ENCODE measurements at places on chromosomes 6 and 20. TPM values are rescaled to one million over a fixed set of nuclear protein-coding genes. Genes with fewer than 3 reads are reported as not detected.

Gene FNDC1
- total RNA-seq, result not detected

Gene HUS1B
- total RNA-seq, result 2.6 TPM

- H3K36me3 ChIP-seq, result no peaks in the 10 kb centered on the region
- H3K4me3 ChIP-seq, result no peak overlapping the region
- H3K27ac ChIP-seq, result no peak overlapping the region
- no peak for DNase-seq
- H3K27me3 ChIP-seq, result no peaks in the 10 kb centered on the region
These were observed 33.8 kb upstream of the PLCB4 start for GRCh38 chr20:9035126-9035525.

- DNase-seq, result no peak
- no peaks in the 10 kb centered on the region for H3K36me3 ChIP-seq
- H3K4me1 ChIP-seq, result peaks cover 6% of the 10 kb centered on the region
These were observed 5.8 kb upstream of the GATA5 start for GRCh38 chr20:62481425-62482145.

- no peak overlapping the region for H3K27ac ChIP-seq
- no peaks in the 10 kb centered on the region for H3K27me3 ChIP-seq
- no peak for DNase-seq
These were observed 157.2 kb downstream of the CD83 start for GRCh38 chr6:14274546-14275492.

DNA sequence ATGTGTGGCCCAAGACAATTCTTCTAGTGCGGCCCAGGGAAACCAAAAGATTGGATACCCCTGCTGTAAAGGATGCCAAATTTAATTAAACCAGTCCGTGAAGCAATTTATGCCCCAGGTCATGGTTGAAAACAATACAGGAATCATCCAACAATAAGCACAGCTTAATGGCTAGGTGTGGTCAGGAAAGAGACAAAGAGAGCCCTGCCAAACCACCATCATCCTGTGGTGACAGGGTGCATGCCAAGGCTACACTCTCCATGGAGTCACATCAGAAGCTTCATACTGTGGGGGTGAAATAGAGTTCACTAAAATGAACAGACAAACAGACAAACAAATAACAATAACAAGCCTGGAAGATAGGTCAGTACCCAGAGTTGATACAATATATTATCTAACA lies 62.7 kb downstream of the DZANK1 start:
- H3K27ac ChIP-seq, result no peak overlapping the region
- no peaks in the 10 kb centered on the region for H3K4me1 ChIP-seq
- no peaks in the 10 kb centered on the region for H3K36me3 ChIP-seq
- DNase-seq, result no peak

DNA sequence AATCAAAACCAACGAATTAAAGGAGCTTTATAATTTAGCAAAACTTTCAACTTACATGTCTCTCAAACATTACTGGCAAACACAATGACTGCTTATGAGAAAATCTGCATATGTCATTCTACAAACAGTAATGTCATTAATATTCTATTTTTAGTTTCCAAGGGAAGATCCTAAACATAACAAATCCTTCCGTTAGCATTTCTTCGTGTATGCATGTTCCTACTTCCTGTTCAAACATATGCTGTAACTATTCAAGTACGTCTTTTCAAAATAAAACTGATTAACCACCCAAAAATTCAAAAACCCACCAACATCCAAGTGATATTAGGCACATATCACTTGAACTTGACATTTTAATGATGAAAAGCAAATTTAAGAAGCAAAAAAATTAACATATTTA lies 131.3 kb downstream of the HACE1 start:
- no peaks in the 10 kb centered on the region for H3K4me1 ChIP-seq
- no peak overlapping the region for H3K27ac ChIP-seq
- no peaks in the 10 kb centered on the region for H3K27me3 ChIP-seq
- H3K4me3 ChIP-seq, result no peak overlapping the region
- DNase-seq, result no peak
- no peaks in the 10 kb centered on the region for H3K36me3 ChIP-seq

DNA sequence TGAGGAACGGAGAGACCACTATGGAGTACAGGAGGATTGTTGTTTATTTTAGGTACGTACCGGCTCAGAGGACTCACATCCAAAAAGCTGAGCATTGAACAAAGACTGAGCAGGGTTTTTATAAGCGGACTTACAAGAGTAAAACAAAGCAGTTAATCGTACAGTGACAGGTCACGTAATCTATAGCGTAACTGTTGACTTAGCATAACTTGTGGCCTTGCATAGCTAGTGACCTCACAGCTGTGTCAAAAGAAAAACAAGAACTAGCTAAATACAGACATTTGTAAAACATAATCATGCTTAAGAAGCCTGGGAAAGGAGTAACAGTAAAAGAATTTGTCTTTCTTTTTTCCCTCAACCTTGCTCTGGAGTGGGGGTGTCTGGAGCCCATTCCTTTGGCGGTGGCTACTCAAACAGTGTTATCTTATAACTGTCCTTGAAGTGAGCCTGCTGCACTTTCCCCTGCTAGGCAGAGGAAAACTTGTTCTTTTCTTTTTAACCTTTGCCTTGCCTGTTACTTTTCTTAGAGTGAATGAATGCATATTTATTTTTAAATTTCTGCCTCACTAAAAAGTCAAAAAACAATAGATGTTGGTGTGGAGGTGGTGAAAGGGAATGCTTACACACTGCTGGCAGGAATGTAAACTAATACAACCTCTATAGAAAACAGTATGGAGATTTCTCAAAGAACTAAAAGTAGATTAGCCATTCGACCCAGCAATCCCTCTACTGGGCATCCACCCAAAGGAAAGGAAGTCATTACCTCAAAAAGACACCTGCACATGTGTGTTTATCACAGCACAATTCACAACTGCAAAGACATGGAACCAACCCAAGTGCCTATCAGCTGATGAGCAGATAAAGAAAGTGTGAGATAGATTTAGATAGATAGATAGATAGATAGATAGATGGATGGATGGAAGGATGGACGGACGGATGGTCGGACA lies 109.0 kb downstream of the TAF4 start:
- no peak overlapping the region for H3K4me3 ChIP-seq
- no peaks in the 10 kb centered on the region for H3K27me3 ChIP-seq
- DNase-seq, result no peak
- H3K4me1 ChIP-seq, result no peaks in the 10 kb centered on the region
- H3K27ac ChIP-seq, result no peak overlapping the region

GRCh38 chr20:45924391-45925261 lies 9.9 kb upstream of the PCIF1 start:
- no peak overlapping the region for H3K27ac ChIP-seq
- peaks cover 7% of the 10 kb centered on the region for H3K27me3 ChIP-seq
- H3K4me1 ChIP-seq, result peaks cover 4% of the 10 kb centered on the region
- no peak overlapping the region for H3K4me3 ChIP-seq
- no peak for DNase-seq

- no peak overlapping the region for H3K4me3 ChIP-seq
- no peaks in the 10 kb centered on the region for H3K27me3 ChIP-seq
- no peaks in the 10 kb centered on the region for H3K36me3 ChIP-seq
- no peak for DNase-seq
These were observed 359.2 kb downstream of the GJA1 start for GRCh38 chr6:121794630-121795029.

Gene MICB
- 26.3 TPM for total RNA-seq

Gene SOX12
- total RNA-seq, result 5.0 TPM

DNA sequence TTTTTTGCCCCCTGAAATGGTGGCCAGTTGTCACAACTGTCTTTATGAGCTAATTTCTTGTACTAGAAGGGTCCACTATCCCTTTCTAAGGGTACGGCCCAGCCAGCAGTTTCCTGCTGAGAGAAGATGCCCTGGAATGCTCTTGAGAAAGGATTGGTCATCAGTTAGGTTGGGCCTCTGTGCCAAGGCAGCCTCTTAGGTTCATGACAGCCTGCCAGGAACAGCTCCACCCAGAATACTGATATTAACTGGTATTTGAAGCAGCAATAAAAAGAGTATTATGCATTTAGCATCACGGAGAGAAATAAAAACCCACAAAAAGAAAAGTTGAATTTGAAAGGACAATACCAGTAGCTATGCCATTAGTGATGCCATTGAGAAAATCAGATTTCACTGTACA lies 9.0 kb upstream of the HINT3 start:
- H3K4me1 ChIP-seq, result no peaks in the 10 kb centered on the region
- H3K27me3 ChIP-seq, result no peaks in the 10 kb centered on the region
- H3K36me3 ChIP-seq, result no peaks in the 10 kb centered on the region
- no peak overlapping the region for H3K27ac ChIP-seq

- DNase-seq, result no peak
- no peak overlapping the region for H3K4me3 ChIP-seq
- H3K27me3 ChIP-seq, result no peaks in the 10 kb centered on the region
- H3K4me1 ChIP-seq, result no peaks in the 10 kb centered on the region
- no peaks in the 10 kb centered on the region for H3K36me3 ChIP-seq
These were observed 9.6 kb downstream of the TBXT start for GRCh38 chr6:166157930-166158617.

DNA sequence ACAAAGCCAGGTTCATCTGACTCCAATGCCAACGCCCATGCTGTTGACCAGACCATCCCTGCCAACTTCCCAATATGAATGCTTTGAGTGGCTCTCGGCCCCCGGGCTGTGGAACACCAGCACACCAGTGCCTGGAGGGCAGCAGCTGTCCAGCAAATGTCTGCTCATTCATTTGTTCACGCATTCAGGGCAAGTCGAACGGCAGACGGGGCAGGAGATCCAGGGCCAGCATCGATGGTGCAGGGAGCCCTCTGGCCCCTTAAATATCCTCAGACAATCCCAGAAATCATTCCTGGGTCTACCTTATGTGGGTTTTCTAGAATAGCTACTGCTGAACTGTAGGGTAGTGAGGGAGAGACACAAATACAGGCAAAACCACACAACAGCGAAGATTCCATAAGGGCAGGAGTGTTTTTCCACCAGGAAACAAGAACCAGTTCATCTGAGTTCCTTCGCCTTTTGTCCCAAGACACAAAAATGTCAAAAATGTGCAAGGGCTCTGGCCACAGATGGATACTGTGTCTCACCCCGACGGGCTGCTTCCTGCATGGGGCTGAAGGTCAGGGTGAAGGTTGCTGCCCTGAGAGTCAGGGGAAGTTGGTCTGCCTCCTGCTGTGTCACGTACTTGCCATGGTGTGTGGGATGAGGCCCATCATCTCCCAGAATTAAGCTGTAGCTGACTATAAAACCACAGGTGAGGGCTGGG lies 15.5 kb downstream of the RIPOR3 start:
- no peak for DNase-seq
- H3K36me3 ChIP-seq, result no peaks in the 10 kb centered on the region
- H3K4me3 ChIP-seq, result no peak overlapping the region

DNA sequence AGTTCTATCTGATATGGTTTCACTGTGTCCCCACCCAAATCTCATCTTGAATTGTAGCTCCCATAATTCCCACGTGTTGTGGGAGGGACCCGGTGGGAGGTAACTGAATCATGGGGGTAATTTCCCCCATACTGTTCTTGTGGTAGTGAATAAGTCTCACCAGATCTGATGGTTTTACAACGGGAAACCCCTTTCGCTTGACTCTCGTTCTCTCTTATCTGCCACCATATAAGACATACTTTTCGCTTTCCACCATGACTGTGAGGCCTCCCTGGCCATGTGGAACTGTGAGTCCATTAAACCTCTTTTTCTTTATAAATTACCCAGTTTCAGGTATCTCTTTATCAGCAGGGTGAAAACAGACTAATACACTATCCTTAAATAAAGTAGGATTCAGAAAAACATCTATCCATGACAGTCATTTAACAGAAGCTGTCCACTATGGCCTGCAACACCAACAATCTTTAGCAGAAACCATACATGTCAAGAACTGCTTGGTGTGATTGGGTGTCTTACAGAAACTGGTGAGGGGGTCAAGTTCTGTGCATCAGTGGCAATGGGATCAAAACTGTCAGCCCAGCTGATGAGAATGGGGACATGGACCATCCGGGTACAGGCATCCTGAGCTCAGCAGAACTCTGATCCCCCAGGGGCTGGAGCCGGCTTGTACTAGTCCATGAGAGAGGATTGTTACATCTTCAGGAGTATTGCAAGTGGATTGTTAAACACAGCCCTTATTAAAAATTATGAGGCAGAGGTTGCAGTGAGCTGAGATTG lies 59.2 kb downstream of the SCML4 start:
- no peak overlapping the region for H3K27ac ChIP-seq
- no peak overlapping the region for H3K4me3 ChIP-seq
- no peaks in the 10 kb centered on the region for H3K27me3 ChIP-seq

DNA sequence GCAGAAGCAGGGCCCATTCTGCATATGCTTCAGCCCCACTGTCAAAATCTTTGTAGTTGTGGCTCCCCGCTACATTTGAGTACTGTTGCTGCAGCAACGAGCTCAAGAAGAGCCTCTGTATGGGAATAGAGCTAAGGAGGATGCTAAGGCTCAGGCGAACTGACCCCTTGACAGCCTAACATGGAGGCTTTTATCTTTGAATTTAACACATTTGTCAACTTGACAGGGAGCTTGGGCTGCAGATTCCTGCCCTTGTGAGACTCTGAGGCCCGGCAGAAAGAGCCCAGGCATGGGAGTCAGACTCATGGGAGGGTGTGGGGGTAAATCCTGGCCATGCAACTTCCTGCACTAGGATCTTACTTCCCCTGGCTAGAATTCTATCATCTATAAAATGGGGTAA lies 278.7 kb upstream of the CITED2 start:
- no peaks in the 10 kb centered on the region for H3K36me3 ChIP-seq
- H3K27me3 ChIP-seq, result no peaks in the 10 kb centered on the region
- no peak overlapping the region for H3K27ac ChIP-seq
- H3K4me3 ChIP-seq, result no peak overlapping the region
- no peak for DNase-seq
- no peaks in the 10 kb centered on the region for H3K4me1 ChIP-seq

DNA sequence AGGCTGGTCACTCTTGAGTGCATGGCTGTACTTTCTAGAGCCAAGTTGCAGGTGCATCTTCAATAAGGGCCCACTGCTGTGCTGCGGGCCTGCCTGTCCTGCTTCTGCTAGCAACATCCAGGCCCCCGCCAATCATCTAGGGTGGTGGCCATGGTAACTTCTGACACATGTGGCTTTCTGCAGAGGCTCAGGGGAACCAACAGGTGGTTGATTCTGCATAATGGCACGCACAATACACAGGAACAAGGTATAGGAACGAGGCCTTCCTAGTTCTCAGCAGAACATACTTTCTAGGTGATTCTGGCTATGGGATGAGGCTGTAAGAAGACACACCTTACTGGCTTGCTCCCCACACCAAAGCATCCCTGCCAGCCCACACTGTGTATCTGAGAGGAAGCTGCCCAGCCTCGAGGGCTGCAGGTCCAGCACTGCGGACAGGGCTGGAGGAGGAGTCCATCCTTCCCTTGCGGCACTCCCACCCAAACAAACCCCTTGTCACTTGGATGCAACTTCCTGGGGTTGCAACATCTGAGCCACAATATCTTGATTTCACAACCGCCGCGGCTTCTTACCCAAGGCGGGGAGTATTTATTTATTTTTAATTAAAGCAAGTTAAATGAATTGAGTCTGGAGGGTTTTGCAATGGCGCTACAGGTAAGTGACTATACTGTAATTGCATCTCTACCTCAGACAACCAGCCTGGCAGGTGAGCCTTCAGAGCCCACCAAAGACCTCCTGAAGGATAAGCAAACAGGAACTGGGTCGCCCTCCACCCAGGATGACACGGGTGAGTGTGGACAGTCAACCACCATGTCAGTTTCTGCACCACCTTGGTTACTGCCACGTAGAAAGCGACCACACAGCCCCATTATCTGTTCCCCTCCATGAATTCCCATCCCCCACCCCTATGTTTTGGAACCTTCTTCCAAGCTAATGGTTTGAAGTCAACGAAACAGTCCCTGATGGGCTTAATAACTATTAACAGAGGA lies 49.6 kb downstream of the SULF2 start:
- no peaks in the 10 kb centered on the region for H3K36me3 ChIP-seq
- DNase-seq, result no peak

All from CD4-positive, alpha-beta memory T cell (primary cell).